Hepatic stellate cell (primary cell): ENCODE measurements at places on chromosomes 13 and 19.

GRCh38 chr13:110062077-110062776 is 244.7 kb downstream of the COL4A1 start:
- no peak for DNase-seq

DNA sequence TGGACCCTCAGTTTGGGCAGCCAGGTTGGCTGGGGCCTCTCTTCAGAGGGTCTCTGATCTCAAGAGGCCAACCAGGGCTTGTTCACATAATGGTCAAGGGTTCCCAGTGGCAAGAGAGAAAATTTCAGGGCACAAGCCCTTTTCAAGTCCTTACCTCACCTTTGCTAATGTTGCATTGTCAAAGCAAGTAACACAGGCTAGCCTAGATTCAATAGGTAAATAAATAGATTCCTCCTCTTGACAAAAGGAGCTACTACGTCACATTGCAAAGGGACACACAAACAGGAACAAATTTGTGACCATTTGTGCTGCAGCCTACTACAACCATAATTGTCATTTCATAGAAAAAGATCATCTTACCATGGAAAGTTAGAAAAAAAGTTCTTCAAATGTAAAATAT is 33.9 kb upstream of the FRY start:
- DNase-seq, result no peak

- DNase-seq, result no peak
Measured at GRCh38 chr13:79393564-79394249, 12.3 kb downstream of the RBM26 start.

- no peak for DNase-seq
Measured at GRCh38 chr19:45117167-45117594, 24.2 kb downstream of the PPP1R37 start.

GRCh38 chr13:56864451-56864850 is 276.3 kb upstream of the PRR20A start:
- DNase-seq, result no peak

DNA sequence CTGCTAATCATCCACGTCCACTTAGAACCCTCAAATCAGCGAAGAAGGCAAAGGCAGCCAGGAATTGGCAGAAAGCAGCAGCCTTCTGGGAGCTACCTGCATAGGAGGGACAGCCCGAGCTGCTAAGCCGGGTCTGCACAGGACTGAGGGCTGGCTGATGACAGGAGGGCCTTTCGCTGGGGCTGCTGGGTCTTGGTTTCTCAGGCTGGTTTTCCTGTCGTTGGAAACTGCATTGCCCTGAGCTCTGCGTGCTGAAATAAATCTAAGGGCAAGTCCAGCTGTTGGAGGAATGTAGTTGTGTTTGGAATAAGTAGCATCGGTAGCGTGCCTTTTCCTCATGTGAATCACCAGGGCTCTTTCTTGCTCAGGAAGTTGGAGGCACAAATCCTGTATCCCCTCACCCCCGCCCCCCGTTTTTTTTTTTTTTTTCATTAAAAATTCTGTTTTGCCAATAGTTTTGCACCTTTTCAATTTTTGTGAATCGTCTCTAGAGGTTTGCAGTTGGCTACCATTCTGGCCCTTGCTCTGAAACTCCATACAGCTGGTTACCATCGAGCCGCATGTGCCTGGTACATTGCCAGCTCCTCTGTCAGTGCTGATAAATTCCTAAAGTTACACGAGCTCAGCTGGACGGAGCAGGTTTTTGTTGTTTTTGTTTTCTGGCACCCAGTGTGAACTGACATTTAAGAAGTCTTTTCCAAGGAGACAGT is 193.9 kb upstream of the RNF113B start:
- DNase-seq, result peak; percentile 79
